T-cell (primary cell): ENCODE measurements at places on chromosomes 11 and 22. TPM values are rescaled to one million over a fixed set of nuclear protein-coding genes. Genes with fewer than 3 reads are reported as not detected.

Gene PPP6R2
- 96.8 TPM for total RNA-seq

DNA sequence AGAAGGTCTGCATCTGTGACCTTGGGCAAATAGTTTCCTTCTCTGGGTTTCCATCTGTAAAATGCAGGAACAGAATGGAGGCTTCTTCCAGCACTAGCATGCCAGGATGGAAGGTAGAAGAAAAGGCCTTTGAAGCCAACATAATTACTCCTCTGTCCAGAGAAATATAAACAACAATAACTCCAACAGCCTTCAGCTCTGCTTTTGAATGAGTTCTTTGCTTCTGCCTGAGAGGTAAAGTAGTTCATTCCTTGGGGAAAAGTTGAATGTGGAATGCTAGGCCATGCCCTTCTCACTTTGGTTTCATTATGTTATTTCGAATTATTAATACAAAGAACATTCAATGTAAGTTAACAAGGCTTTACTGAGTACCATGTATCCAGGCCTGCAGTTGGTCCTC, 61.2 kb upstream of the BLID start:
- no peak for DNase-seq

Gene SLC22A6
- not detected for total RNA-seq

DNA sequence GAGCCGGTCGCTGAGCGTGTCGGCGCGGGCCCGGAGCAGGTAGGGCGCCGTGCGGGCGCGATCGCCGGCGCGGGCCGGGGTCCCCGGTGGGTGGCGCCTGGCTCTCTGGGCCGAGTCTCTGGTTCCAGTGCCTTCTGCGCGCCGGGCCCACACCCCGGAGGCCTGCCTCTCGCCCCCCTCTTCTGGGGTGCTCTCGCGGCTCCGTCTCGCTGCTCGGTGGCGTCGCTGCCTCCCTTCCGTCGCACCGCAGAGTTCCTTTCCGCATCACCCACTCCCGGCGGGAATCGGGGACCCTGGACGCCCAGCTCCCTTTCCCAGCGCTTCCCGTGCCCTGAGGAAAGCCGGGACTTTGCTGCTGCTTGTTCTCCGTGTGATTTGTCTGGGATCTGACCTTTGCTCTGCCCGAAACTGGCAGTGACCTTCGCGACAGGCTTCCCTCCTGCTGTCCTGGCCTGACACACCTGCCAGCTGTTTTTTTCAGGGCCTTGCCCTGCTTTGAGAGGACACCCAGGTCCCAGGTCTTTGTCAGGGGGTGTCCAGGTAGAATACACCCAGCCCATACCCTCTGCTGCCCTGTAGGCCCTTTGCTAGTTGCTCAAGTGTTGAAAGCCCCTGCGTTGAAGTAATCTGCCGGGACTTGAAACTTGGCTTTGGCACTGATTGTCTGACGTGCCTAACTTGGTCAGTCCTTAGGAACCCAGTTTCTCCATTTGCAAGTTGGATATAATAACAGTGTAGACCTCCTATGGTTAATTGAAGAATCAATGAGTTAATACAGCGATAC, 711 bp downstream of the FDX1 start:
- DNase-seq = peak; percentile 24

DNA sequence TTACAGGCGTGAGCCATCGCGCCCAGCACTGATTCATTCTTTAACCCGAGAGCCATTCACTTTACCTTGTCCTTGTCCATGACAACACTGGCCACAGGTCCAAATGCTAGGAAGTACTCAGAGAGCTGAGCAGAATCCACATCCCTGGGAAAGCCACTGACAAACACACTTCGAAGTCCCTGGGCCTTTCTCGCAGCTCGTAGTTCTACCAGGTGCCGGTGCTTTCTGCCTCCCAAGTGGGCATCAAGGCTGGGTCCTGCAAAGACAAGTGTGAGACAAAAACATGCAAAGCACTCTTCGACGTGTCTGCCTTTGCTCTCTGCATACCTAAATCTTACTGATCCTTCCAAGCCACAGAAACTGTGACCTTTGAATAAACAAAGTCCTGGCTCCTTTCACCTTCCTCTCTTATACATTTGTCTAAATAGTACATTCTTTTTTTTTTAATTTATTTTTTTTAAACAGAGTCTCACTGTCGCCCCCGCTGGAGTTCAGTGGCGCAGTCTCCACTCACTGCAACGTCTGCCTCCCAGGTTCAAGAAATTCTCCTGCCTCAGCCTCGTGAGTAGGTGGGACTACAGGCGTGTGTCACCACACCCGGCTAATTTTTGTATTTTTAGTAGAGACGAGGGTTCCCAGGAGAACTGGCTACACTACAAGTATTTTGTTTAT, 2.2 kb downstream of the TUT1 start:
- DNase-seq = no peak

DNA sequence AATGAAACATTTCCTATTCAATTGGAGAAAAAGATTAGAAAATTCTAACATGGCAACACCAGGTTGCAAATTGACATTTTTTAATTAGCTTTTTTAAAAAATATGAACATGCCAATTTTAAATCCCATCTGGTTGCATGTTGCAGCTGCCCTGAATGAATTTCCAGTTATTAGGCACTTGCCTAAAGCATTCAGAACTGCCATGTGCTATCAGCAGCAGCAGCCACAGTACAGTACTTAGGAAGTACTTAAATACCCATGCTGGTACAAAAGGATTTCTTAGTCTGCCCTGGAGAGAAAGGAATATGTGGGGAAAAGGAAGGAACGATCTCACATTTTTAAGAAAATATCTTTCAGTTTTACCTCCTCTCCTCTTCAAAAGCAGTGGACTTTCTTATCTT, 46.2 kb downstream of the FAM168A start:
- no peak for DNase-seq

Gene SCGB2A2
- not detected for total RNA-seq

- no peak for DNase-seq
These were observed 38.0 kb downstream of the C2CD3 start for GRCh38 chr11:74132833-74133232.

DNA sequence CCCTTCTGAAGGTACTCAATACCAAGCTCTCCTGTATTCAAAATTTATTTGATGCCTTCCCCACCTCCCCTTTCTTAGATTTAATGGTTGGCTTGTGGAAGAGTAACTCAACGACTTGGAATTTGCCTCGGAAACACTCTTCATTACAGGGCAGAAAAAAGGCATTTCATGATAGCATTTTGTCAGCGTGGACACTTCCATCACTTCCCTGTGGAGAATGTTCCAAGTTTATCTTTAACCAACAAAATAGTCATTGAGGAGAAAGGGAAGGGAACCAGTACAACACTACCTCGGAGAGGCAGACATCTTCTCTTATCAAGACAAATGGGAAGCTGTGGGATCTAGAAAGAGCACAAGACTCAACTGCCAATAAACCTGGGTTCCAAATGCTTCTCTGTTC, 177.2 kb upstream of the MTMR2 start:
- no peak for DNase-seq

GRCh38 chr11:57430952-57431351, 4.0 kb upstream of the SLC43A3 start:
- no peak for DNase-seq

Gene TSSK2
- 0.37 TPM for total RNA-seq

GRCh38 chr11:63961608-63962412, 12.6 kb upstream of the COX8A start:
- DNase-seq = no peak

Gene ACAT1
- 19.0 TPM for total RNA-seq

DNA sequence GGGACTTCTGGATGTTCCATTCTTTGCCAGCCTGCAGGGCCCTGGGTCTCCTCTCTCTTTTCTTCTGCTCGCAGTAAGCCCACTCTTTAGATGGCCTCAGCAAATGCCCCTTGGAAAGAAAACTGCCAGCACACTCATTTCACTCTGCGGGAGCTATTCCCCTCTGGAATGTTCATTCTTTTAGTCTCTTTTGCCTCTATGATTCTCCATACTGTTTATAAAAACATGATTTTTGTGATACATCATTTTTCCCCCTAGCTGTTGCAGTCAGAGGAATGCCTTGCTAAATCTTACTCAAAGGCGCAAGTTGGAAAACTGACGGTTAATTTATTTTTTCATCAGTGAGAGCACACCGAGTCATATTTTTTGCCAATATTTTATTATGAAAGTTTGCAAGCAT, 184.9 kb downstream of the SNX19 start:
- no peak for DNase-seq

Gene MS4A4A
- total RNA-seq = not detected

Gene OR8G1
- not detected for total RNA-seq

DNA sequence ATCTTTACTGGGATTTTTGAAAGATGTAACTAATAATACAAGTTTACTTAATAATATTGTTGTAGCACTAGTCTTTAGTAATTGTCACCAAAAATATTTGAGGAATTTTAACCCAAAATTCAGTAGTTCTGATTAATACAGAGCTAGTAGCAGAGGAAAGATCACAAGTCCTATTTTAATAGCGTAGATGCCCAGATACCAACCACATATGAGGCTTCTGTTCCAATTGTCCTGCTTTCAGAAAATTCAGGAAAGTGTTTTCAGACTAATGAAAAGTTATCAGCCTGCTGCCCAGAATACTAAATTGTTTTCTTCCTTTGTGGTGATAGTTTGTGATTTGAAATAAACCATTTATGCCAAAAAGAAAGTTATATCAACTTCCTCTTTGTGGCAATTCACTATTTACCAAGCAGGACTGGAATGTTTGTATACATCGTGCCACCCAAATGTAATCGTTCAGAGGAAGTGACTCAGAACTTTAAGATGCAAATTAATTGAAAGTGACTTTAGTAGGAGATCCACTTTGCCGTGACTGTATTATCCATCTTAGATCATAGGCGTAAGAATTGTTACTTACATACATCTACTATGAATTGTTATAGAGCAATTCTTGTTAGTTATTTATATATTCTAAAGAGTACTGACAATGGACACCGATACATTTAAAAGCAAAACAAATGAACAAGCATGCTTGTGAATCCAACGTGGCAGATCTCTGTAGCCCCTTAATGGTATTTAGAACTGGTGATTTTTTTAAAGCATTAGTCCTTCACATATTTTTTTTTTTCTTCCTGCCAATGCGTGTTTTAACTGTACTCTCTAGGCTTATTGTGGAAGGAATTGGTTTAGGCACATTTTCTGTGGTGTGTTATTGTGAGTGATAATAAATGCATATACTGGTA, 231.0 kb downstream of the DDX10 start:
- DNase-seq = no peak

Gene GLB1L2
- total RNA-seq = 2.3 TPM

Gene FXYD6
- total RNA-seq = not detected

DNA sequence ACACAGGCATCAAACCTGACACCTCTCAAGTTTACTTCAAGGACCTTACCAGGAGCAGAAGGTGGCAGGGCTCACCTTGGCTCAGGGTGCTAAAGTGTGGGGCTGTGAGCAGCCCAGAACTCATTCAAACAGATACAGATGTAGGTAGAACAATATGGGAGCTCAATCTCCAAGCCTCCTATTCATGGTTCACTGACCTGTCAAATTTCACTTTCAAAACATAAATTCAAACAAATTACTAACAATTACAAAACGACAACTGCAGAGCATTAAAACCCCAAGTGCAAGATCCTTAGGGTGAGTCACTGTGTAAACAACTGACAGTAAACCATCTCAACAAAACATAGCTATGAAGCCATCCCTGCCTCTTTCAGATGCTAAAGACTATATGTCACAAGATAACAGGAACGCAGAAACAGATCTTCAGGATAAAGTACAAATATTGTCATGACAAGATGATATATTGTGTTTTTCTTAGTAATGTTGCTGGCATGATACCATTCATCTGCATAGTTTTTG, 303.5 kb upstream of the ANO3 start:
- no peak for DNase-seq

DNA sequence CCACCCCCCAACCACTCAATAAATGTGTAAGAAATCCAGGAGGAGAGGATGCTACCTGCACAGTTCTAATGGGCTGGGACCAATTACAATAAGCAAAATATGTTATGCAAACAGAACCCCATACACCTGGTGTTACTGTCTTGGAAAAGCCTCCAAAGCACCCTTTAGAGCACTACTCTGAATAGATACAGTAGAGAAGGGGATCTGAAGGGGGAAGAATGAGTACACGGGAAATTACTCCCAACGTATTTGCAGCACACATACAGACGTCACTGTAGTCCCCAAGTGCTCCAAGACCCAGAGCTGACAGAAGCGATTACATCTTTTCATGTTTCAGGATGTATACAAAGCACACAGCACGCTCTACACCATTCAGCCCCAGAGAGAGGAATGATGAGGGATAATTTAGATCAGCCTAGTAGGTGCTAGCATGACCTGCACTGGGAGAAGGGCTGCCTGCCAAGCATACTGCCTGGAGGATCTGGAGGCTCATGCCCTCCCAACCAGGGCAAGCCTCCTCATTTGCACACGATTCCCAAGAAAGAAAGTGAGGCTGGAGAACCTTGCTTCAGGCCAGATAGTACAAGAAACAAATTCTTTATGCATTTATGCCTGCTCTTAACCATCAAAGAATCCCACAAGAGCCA, 63.8 kb downstream of the AMBRA1 start:
- no peak for DNase-seq

Gene BLID
- not detected for total RNA-seq

Gene ZNF214
- total RNA-seq = not detected

GRCh38 chr22:27628891-27629631, 172.5 kb downstream of the MN1 start:
- no peak for DNase-seq

DNA sequence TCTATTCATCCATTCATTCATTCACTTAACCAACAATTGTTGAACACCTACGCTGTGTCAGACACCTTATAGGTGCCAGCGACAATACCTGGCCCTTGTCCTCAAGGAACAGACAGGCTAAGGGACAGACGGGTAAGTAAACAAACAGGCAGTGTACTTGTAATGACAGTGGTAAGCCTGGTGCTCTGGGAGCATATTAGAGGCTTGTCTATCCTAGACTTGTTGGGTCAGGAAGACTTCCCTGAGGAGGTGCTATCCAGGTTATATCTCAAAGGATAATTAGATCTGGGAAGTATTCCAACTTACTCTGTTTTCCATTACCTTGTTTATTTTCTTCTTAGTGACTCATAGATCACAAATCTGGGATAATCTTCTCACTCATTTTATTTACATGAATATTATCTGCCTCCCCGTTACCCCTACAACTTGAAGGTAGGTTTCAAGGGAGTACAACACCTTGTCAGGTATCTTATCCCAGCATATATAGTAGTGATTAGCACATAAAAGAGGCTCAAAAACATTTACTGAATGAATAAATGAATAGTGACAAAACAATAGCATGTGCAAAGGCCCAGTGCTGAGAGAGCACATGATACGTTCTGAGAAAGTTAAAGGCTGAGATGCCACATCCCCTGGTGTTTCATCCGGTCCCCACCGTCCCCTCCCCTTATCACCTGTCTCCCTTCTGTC, 75.3 kb upstream of the NCAM1 start:
- no peak for DNase-seq

Gene LRRC32
- 3.6 TPM for total RNA-seq

Gene UPK3A
- total RNA-seq = not detected

GRCh38 chr11:101867951-101868350, 46.9 kb upstream of the CEP126 start:
- no peak for DNase-seq

DNA sequence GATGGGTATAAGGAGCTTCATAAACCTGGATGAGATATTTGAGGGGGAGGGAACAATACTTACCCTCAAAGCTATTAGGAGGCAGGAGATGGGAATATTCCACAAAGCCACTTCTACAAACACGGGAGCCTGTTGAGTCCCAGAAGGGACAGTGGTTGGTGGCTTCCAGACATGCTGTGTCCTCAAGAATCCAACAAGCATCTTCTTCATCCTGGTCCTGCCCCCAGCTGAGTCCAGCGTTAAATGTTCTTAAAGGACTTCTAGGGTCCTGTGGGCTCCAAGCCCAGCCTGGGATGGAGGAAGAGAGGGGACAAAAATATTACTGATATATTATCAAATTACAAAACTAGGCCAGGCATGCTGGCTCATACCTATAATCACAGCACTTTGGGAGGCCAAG, 2.3 kb downstream of the CSKMT start:
- no peak for DNase-seq
